HEK293T (cell line): ENCODE measurements at places on chromosomes 1 and 21.

DNA sequence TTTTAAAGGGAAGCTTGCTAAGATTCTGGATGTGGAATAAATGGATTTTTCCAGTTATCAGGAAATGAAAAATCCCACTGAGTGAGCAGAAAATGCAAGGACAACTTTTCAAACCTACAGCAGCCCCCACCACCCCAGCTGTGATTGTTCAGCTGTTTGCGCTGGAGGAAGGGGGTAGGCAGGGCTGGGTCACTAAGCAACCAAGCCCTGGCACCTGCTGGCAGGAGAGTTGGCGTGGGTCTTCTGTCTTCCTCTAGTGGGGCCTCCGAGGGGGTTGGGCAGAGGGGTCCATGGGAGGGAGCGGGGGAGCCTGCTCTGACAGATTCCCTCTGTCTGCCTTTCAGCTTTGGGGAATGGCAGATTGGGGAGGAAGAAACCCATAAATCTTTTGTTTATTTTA lies 45.3 kb downstream of the EIF2D start:
- DNase-seq: no peak

GRCh38 chr1:2256435-2257244 lies 28.5 kb downstream of the SKI start:
- no peak for DNase-seq

DNA sequence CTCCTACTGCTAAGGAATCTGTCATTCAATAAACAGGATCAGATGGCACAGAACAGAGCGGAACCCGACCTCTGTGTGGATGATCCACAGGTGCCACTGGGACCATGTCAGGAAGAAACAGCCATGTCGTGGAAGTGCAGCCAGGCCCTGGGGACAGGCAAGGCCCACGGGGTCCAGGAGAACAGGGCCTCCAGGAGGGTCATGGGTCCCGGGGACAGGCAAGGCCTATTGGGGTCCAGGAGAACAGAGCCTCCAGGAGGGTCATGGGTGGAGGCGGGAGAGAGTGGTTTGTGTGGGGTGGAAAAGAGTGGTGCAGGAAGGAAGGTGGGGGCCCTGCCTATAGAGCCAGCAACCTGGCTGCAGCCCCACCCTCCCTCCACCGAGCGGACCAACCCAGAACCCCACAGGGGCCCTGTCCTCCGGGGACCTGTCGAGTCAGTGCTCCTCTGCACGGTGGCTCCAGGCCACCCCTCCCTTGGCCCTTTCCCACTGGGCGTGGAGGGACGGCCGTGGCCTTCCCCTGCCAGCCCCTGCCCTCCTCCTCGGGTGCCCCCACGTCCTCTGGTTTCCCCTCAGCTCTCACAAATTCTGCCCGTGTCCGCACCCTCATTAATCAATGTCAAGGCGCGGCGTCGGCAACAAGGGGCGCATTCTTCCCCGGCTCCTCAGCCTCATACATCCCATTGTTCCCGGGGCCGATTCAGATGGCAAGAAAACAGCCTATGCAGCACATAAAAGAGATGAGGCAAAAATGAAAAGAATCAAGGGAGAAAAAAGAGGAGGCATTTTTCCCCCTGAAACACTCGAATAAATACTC lies 146.4 kb downstream of the PRDM16 start:
- no peak for DNase-seq

DNA sequence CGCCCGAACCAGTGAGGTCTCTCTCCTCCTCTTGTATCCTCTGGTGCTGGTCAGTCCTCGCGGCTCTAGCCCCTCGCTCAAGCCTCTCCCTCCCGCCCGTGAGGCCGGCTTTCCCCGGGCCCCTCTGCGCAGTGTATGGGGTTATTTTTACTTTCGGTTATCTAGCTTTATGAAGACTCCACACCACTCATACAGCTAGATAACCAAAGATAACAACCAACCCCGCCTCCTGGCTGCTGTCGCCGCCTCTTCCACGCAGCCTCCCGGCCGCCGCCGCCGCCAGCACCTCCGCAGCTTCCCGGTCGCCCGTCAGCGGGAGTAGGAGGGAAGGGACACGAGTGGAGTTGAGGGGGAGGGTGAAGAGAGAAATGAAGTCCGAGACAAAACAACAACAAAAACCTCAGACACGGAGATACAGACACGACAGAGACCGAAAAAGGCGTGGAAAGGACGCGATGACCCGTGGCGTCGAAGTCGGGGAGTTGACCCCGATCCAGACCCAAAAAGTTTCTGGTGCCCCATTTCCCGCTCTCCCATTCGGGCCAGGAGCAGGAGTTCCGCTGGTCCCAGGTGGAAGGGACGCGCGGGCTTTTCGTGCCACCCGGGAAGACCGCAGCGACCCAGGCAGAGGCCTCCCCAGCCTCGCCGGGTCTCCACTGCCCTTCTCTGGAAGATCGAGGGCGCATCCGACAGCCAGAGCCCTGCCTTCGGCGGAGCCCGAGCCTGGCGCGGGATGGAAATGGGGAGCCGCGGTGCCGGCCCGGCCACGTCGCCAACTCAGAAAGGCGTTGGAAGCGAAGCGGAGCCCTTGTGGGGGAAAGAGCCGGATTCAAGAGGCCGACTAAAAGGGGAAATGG lies 51.4 kb downstream of the RHBG start:
- no peak for DNase-seq

GRCh38 chr1:209702832-209703231 lies 1.8 kb upstream of the HSD11B1 start:
- no peak for DNase-seq

DNA sequence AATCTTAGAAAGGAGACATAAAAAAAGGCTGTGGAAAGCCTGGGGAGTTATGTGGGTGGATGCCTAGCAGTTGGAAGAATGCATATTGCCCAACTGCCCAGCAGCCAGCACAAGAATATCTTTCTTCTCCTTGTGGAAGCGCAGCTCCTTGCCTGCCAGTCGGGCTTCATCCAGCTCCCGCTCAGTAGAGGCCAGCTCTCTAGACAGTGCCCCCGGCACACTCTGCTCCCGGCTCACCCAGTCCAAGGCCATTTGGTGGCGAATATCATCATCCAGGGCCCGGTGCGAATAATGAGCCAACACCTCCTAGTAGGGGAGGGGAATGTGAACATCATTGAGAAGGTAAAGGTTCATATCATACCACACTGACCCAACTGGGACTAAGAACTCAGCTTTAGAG lies 9.0 kb upstream of the RBM8A start:
- DNase-seq: no peak

GRCh38 chr1:173570370-173571007 lies 32.4 kb downstream of the SLC9C2 start:
- DNase-seq: no peak

DNA sequence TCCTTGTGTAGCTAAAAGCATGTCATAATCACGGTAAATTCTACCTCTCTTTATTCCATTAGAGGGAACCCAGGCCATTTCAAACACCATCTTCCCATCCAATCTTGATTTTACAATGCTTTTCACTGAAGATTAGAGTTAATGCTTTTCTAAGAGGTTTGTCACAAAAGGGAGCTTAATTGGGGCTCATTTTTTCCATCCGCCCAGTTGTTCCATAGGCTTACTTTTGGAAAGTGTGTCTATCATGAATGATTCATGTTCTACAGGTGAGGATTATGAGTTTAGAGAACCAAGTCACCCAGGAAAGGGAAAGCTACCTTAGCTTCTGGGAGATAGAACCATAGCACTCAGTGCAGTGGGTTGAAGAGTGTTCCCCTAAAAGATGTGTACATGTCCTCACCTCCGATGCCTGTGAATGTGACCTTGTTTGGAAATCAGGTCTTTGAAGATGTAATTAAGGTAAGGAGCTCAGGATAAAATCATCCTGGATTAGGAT lies 286.9 kb upstream of the RUNX1 start:
- DNase-seq: no peak

- no peak for DNase-seq
Measured at GRCh38 chr1:182408435-182409075, 8.1 kb upstream of the TEDDM1 start.

DNA sequence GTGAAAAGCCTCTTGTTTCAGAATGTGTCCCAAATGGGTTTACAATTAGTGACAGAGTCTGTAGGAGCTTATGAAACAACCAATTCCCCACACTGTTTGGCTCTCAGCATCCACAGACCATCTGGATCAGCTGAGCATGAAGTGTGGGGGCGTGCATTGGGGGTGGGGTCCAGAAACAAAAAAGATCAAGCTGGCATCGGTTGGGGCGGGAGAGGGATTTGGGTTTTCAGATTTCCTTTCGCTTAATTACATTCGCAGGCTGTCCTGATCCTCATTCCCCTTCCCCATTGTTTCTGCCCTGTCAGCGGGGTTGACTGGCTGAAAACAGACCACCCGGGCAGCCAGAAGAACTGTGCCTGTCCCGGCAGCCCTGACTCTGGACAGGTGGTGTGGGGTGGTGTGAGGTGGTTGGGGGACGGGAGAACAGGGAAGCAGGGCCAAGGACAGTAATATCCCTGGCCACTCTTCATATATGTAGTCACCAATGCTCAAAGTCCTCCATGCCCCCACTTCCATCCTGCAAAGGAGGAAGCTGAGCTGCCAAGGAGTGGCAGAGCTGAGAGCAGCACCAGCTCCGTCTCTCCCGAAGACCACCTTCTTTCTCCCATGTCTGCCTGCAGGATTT lies 92.0 kb downstream of the IER5 start:
- no peak for DNase-seq

- DNase-seq: no peak
Measured at GRCh38 chr1:172537827-172538391, 5.0 kb downstream of the SUCO start.

DNA sequence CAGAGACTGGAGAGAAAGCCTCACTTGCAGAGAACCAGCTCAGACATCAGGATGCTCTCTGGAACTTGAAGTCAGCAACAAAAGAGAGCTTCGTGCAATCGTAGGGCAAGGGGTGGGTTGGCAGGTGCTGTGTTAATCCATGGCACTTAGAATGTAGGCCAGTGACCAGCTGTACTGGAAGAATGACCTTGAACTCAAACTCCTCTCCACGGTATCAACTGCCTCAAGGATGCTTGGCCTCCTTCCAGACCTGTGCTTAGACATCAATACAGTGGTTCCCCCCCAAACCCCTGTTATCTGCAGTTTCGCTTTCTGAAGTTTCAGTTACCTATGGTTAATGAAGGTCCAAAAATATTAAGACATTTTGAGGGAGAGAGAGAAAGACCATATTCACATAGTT lies 6.5 kb downstream of the KANK4 start:
- DNase-seq: no peak

DNA sequence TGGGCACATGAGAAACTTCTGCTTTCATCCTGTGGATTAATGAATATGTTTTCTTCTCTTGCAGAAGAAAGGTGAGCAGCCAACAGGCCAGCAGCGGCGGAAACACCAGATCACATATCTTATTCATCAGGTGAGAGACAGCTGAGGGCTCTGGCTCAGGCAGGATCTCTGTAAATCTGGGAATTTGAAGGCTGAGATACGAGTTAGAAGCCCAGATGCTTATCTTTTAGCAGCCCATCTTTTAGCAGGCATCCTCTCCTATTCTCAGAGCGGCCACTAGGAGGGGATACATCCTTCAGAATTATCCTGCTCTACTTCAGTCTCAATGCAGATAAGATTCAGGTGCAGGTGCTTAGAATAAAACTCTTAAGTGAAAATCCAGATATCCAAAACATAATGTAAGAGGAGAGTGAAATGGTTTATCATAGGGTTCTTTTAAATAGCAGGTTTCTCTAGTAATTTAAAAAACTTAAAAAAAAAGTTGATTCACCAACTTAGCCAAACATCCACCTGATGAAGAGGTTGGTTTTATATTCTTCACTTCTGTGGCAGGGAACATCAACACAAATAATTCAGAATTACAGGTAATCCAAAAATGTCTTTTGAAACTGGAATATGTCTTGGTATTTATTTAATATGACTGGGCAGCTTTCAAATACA lies 19.3 kb downstream of the SH2D2A start:
- DNase-seq: peak; percentile 68

DNA sequence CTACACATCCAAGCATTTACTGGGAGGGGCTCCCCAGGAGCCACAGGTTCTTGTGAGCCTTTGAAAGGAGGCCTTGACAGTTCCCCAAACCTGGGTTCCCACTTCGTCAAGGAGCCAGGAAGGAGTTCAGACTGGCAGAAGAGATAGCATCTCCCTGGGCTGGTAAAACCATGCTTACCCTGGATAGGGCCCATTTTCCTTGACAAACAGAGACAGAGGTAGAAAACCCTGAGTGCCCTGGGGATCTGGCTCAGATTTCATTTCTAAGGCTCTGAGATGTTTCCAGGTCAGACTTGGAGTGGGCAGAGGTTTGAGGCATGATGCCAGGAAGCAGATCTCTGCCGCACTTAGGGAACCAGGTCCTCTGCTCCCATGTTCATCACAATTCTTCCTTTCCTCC lies 2.7 kb downstream of the ETNK2 start:
- DNase-seq: no peak

DNA sequence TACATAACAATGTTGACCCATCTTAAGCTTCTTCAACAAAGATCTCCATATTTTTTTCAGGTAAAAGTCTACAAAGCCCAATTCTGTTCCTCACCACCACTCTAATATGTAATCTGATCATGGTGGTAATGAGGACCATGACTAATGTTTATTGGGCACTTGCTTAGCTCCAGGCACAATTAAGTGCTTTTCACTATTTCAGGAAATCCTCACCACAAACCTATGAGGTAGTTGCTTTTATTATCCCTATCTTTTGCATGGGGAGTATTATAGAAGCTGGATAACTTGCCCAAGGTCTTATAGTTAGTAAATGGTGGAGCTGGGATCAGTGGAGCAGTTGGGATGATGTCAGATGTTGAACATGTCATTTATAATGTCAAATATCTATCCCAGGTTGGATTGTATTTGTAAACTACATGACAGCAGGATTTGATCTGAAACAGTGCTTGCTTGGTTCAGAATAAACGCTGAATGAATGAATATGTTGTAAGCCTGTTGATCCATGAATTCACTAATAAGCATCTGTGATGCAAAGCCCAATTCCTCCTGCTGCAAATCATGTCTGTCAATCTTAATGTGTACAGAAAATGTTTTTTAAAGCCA lies 283.3 kb upstream of the ST6GALNAC5 start:
- DNase-seq: no peak

DNA sequence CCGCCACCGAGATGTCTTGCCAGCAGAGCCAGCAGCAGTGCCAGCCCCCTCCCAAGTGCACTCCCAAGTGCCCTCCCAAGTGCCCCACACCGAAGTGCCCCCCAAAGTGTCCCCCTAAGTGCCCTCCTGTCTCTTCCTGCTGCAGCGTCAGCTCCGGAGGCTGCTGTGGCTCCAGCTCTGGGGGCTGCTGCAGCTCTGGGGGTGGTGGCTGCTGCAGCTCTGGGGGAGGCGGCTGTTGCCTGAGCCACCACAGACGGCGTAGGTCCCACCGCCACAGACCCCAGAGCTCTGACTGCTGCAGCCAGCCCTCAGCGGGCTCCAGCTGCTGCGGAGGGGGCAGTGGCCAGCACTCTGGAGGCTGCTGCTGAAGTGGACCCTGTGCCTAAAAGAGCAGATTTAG lies 1.4 kb downstream of the LCE1F start:
- DNase-seq: no peak

DNA sequence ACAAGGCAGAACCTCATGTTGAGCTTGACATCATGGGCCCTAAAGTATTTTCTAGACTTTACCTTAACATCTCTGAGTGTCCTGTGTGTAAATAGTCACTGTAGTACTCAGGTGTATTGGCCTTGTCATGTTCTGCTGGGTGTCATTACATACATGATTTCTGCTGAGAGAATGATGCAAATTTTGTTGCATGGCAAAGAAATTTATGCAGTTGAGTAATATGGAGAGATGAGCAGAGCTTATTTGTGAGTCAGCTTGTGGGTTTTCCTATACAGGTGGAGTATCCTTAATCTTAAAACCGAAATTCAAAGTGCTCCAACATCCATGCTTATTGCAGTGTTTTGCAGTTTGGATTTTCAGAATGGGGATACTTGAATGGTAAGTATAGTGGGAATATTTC lies 36.6 kb downstream of the RGL1 start:
- no peak for DNase-seq
